Posterior cingulate gyrus (tissue), 11 donors: ENCODE measurements at places on chromosomes 5 and 9.

- no peak for DNase-seq
Measured at GRCh38 chr9:94147776-94148175, 63.5 kb downstream of the PTPDC1 start.

GRCh38 chr9:77125665-77126064 is 51.7 kb upstream of the VPS13A start:
- no peak for DNase-seq

GRCh38 chr5:180315762-180316212 is 23.9 kb upstream of the MAPK9 start:
- no peak for DNase-seq

- DNase-seq: no peak
Measured at GRCh38 chr9:113475031-113475430, 11.5 kb downstream of the RGS3 start.

DNA sequence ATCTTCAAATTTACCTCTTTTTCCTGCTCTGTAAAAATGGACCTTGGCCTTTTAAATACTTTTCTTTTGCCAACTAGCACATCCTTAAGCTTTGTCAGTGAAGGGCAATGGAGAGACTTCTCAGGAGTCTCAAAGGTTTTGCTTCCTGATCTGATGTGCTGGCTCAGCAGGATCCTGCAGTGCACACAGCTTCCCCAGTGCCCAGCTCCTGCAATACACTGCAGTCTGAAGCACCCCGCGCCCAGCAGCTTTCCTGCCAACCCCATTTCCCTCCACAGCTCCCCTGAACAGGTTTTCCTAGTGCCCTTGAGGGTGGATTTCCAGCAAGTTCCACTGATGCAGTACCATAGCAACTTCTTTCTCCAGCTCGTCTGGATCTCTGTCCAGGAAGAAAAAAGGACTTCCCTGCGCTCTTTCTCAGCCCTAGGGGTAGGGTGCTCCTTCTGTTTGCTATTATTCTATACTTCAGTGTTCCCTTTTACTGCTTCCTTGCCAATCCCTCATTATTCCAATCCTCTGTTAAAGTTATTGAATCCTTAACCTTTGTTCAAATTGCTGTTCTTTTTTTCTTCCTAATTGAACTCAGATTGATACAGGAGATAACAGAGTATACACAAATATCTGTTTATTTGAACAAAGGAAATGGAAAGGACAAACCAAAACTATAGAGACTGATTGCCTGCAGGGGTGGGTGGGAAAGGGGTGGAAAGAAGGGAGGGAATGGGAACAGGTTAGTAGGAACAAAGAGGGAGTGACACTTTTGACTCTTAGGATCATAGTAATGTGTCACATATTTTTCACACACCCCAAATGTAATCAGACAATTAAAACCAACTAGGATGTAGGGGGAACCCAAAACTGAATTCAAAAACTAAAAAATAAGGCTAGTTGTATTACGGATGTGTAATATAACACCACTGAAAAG is 8.5 kb downstream of the SNAPC3 start:
- no peak for DNase-seq

DNA sequence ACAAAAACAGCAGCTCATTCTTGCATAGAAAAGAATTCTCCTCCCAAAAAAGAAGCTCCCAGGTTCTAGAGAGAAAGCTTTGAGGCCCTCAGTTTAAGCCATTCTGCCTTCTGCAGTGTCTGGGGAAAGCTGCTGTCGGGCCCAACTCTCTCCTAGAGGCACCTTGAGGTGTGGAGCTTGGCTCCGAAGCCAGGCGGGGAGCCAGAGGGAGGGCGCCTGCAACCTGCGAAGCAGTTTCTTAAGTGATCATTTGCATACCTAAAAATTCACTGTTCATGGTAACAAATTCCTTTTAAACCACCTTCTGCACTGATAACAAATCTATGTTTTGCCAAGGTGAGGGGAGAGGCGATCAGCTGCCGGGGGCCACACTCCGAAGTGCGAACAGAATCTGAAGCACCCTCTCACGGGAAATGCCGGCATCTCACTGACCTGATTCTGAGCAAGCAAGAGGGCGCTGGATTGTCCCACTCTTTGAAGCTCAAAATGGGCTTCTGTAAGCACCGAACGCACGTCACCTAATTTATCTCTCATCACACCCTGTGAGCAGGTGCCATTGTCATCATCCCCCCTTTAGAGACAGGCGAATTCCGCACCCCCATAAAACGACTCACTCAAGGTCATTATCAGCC is 86.1 kb downstream of the GTF3C4 start:
- no peak for DNase-seq

- DNase-seq: no peak
Measured at GRCh38 chr5:164145458-164145857, 640.0 kb downstream of the MAT2B start.

GRCh38 chr5:168374532-168374931 is 83.1 kb downstream of the WWC1 start:
- no peak for DNase-seq

DNA sequence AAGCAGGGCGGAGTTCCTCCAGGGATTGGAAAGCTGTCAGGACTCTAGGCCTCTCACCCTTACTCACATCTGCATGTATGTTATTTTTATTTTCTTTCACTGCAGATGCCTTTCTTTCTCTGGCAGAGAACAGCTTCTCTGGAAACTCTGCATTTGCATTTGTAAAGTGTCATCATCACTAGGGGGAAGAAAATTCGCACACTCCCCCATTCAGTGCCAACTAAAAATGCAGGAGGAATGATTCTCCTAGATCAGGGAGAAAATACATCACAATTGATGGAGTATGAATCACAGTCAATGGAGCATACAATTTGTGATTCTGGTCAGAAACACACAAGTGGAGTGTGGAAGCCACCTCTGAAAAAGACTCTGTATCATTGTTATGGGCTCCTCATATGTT is 351.4 kb upstream of the FTMT start:
- DNase-seq: no peak

DNA sequence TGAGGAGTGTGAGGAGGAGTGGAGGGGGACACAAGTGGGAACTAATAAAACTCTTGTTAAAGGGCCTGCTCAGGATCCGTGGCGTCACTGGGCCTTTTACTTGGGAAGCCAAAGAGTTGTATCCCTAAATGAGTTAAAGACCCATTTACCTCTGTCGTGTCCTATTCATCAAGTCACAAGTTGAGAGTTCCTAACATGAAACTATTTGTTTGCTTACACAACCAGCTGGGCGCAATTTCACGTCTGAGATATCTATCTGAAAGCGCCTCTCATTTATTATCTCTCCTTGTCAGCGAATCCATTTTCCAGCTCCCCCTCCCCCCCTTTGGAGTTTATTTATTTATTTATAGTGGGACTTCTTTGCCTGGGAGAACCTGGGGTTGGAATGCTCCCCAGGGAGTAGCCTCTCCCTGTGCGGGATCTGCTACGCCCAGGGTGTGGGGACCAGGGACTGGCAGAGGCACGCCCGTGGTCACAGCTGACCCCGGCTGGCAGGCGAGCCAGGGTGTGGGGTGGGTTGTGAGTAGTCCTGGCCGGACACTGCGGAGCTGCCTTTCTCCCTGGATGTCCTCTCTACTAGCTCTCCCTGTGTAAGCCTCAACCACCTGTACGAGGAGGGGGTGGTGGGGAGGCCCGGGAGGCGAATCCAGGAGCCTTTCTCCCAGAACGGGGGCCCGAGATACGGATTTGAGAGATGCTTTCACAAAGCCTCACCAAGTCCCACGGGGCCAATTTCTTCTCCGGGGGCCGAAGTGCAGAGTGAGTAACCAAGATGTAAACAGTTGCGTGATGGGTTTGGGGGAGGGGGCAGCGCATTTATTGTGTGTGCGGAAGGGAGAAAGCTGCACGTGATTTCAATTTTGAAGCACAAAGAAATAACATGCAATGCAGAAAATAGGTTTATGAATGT is 15.3 kb downstream of the NR2F1 start:
- DNase-seq: no peak

- DNase-seq: no peak
Measured at GRCh38 chr5:626850-627249, 14.7 kb downstream of the CEP72 start.

DNA sequence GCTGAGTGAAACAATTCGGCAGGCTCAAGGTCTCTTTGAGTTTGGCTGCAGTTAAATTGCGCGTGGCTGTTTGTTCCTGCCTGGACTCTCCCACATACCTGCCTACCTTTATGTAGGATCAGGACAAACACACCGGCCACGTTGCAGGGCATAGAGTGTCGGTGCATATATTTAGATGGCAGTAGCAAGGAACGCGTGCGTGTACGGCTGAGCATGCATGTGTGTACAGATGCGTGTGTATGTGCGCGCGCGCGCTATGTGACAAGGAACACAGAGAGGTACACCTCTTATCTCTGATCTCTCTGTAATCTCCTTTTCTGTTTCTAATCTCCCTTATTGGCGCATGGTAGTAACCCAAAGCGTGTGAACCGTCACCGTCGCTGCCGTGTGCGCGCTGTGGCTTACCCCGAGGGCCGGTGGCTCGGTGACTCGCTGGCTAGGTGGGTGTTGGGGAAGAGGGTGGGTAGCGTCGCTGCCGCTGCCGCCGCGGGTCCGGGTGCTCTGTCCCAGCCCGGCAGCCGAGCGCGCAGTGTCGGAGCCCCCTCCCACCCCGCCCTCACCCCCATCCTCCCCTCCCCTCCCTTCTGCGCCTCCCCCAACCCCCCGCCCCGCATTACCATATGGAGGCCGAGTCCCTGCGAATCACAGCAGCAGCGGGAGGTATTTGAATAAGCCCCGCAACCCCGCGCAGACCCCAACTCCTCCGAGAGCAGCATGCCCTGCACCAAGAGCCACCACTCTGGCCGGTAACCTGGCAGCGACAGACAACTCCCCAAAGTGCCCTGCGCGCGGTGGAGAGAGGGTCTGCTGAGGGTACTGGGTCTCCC is 204.8 kb downstream of the MEF2C start:
- no peak for DNase-seq

GRCh38 chr5:175714479-175715085 is 56.7 kb downstream of the HRH2 start:
- DNase-seq: peak; percentile 15
